ENCODE measurements at places on chromosomes 2 and 18.
A peak's percentile ranks its signal among the peaks of the same experiment; 100 is the strongest.

DNA sequence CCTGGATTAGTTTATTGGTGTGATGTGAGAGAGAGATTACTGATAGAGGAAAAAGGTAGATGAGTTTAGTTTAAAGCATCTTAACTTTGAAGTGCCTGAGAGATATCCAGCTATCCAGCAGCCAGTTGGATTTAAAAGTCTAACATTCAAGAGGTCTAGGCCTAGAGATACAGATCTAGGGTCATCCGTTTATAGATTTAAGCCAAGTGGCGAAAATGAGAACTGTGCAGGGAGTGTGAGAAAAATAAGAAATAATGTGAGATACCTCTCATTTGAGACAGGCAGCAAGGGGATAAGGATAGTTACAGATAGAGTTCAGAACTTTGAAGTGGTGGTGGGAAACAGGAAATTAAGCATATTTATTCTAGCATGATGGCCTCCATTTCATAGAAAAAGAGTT, 5.3 kb upstream of the ORC2 start:
- no peak for DNase-seq

GRCh38 chr2:145759228-145759915, 1239.5 kb upstream of the ZEB2 start:
- no peak for DNase-seq

DNA sequence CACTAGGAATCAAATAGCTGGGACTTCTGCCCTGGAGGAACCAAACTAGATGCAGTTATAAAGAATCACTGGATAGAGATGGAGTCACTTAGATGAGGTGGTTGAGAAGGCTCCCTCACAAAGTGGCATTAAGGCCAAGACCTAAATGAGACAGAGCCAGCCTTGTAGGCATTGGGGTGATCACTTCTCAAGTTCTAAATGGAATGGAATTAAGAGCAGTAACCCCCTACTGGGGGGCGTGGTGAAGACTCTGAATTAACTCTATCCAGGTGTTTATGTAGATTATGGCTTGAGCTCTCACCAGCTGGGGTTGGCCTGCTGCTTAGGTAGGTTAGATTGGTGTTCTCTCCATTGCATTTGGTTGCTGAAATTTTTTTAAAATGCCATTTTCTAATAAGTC, 71.3 kb downstream of the TTC27 start:
- no peak for DNase-seq

DNA sequence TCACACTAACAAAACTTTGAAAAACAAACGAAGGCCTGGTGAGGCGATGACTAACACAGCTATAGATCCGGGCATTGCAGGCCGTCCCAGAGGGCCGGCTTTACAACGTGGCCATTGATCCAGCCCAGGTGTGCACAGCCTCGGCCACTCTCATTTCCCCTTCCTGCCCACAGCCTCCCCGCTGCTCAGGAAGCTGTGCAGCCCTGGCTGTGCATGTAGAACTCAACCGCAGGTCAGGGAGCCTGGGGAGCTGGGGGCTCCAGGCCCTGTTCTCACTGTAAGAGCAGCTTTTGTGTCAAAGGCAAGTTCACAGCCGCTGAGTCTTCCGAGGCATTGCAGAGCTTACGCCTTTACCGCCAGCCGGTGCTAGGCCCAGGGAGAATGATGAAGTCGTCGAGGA, 87.2 kb downstream of the LONRF2 start:
- no peak for DNase-seq

DNA sequence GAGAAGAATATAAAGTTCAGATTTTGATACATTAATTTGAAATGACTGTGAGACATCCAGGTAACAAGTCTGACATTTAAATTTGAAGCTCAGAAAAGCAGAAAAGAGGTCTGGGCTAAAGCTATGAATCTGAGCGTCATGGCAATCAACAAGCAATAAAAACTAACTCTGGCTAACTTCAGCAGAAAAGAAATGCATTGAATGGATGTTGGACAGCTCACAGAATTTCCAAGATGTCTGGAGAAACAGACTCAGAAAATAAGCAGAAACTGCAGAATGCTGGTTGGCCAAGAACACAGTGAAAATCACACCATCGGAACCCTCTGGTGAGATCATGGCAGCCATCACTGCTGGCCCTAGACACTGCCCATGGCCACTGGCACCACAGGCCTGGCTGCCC, 366.6 kb downstream of the METTL4 start:
- DNase-seq = no peak

DNA sequence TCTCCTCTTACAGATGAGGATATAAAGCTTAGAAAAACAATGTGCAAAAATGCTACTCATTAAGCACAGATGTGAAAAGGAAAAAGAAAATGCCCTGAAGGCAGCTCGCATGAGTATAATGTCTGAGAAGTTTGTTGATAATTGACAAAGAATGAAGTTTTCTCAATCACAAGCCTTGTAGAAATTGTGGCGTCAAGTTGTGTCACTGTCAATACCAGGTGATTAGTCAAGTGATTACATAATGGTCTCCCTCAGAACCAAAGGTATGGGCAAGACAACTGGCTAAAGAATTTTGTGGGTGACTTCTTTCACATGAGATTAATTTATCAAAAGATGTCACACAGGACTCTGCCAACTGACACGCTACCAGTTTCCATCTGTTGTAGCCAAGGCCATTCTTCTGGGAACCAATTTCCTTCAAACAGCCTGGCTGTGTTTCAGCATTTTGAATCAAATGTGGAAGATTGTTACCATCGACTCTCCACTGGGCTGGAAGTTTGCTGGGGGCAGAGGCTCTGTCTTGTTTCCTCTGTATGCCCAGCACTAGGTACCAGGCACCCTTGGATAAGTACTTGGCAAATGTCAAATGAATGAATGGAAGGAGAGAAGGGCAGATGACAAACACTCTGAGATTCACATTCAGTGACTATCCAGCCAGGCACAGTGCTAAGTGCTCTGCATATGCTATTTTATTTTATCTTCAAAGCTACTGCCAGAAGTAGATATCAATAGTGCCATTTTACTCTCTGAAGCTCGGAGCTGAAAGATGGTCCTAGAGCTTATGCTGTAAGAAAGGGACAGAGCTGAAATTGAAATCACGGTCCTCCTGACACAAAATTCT, 5.9 kb upstream of the FN1 start:
- no peak for DNase-seq

GRCh38 chr2:222655787-222656525, at the start of gene FARSB:
TSS of gene FARSB (minus strand) at chr2:222656092. CDS start at chr2:222656073, 19 bp downstream.
- DNase-seq = peak; percentile 93

GRCh38 chr2:196500686-196501431, 138.7 kb upstream of the CCDC150 start:
- no peak for DNase-seq

- DNase-seq = no peak
These were observed 456.0 kb upstream of the ZEB2 start for GRCh38 chr2:144975881-144976280.

DNA sequence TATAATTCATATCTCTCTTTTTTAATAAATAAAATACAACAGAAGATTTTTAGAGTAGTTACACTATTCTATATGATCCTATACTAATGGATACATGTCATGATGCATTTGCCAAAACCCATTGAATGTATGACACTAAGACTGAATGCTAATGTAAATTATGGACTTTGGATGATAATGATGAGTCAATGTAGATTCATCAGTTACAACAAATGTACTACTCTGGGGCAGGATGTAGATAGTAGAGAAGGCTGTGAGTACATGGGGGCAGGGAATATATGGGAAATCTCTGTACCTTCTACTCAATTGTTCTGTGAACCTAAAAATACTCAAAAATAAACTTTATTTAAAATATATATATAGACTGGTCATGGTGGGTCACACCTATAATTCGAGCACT, 45.6 kb upstream of the NEDD4L start:
- no peak for DNase-seq

DNA sequence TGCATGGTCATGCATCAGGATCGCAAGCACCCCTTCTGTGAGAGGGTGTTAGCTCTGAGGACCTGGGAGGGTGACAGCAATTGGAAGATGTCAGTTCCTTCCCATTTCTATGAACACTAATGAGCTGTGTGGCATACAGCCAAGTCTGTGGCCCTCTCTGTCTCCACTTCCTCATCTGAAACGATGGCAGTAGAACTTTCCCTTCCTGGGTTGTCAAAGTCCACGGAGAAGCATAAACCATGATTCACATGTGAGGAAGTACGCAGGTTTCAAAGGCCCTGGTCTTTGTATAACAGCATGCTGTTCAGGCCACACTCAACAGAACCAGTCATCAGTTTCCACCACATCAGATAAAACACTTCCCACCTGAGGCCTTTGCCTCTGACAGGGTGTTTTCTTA, 167.4 kb upstream of the RAB6C start:
- no peak for DNase-seq

DNA sequence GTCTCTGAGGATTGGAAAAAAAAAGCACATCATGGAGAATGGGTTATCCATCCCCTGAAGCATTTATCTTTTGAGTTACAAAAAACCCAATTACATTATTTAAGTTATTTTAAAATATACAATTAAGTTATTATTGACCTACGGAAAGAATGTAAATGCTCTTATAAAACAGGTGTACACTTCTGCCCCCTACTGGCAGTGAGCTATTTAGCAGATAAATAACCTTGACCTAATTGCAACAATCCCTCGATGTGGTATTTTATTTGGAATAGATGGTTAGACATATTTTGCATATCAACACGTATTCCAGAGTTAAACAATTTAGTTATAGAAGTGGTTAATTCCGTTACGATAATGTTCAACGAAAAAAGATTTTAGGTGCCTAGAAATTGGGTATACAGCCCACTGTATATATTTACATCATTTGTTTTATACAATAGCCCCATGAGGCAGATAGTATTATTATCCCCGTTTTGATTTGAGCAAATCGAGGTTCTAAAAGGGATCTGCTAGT, 9.1 kb upstream of the DAW1 start:
- DNase-seq = no peak

- DNase-seq = peak; percentile 41
These were observed 1.7 kb upstream of the ZNF532 start for GRCh38 chr18:58862851-58863538.

- DNase-seq = no peak
These were observed 41.6 kb downstream of the THNSL2 start for GRCh38 chr2:88211809-88212154.

DNA sequence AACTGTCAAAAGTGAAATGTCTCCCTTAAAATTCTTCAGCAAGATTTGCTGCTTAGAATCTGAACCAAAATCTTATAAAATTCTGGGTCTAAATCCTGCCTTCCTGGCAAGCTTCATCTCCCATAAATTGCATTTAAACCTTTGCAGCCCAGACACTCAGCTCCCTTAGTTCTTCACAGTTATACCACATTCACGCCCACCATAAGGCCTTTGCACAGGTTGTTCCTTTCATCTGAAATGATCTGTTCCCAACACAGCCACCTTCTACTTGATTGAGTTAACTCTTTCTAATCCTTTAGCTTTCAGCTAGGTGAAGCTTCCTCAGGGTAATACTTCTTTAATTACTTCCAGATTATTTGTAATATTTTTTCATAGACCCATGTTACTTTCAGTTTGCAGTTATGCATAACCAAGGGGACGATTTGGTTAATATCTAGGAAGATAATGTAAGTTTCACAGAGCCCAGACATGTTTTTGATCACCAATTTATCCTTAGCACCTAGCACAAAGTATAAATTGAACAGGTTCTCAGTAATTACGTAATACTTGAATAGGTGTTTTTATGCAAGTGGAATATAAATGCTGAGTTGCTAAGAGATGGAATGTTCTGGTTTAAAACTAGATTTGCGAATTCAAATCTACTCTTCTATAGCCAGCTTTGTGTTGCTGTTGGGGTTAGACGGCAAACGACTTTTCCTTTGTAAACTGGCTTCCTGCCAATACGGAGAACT, 779.7 kb upstream of the PKDCC start:
- no peak for DNase-seq

- DNase-seq = no peak
These were observed 8.9 kb upstream of the KCNK3 start for GRCh38 chr2:26683583-26683982.

GRCh38 chr18:36375118-36375517, 77.6 kb downstream of the FHOD3 start:
- DNase-seq = no peak

- DNase-seq = no peak
These were observed 115.4 kb upstream of the STK17B start for GRCh38 chr2:196286821-196287220.

- DNase-seq = no peak
These were observed 12.0 kb upstream of the CASP8 start for GRCh38 chr2:201248288-201248844.

DNA sequence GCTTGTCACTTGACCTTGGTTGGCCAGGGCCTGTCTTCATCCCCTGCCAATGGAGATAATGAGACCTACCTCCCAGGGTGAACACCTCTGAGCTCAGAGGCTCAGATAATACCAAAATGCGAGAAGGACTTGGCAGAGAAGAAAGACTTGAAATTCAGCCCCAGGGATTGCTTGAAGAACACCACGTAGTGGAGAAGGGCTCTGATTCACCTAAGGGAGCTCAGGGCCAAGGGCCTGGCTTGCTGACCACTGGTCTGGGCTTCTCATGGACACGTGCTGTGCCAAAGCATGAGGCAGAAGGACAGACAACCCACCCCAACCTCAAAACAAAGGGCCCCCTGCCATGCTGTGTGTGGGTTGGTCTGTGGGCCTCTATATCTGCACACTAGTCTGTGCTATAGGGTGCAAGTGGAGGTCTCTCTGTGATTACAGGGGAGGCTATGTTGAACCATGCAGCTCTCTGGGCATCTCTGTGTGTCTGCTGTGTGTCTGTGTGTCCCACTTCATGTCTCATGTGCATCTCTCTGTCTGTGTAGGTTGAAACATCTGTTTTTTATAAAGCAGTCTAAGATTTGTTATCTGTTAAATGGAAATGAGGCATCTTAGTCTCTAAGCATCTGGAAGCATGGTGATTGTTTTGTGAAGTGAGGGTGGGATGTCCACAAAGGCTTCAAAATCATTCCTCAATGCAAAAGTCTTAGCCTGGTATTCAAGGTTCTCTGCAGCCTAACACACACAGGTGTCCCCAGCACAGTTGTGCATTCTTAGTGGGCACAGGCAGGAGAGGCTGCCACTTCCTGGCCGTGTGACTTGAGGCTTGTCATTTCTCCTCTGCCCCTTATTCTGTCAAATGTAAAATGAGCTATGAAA, 61.0 kb upstream of the EPAS1 start:
- DNase-seq = no peak

DNA sequence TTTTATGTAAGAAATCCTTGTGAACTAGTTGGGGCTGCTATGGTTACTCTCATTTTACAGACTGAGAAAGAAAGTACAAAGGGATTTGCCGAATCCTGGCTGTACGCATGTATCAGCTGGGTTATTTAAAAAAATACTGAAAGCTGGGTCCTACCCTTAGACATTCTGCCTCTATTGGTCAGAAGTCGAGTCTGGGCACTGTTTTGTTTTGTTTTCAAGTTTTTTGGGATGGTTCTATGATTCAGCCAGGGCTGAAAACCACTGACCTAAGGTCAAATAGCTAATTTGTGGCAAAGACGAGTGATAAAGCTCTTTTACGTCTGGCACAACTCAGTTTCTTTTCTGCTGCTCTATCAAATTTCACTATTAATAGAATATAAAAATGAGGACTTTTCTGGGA, 5.9 kb upstream of the SLC8A1 start:
- no peak for DNase-seq
